SK-N-DZ (cell line): ENCODE measurements at places on chromosomes 13 and 19.
A peak's percentile ranks its signal among the peaks of the same experiment; 100 is the strongest.

DNA sequence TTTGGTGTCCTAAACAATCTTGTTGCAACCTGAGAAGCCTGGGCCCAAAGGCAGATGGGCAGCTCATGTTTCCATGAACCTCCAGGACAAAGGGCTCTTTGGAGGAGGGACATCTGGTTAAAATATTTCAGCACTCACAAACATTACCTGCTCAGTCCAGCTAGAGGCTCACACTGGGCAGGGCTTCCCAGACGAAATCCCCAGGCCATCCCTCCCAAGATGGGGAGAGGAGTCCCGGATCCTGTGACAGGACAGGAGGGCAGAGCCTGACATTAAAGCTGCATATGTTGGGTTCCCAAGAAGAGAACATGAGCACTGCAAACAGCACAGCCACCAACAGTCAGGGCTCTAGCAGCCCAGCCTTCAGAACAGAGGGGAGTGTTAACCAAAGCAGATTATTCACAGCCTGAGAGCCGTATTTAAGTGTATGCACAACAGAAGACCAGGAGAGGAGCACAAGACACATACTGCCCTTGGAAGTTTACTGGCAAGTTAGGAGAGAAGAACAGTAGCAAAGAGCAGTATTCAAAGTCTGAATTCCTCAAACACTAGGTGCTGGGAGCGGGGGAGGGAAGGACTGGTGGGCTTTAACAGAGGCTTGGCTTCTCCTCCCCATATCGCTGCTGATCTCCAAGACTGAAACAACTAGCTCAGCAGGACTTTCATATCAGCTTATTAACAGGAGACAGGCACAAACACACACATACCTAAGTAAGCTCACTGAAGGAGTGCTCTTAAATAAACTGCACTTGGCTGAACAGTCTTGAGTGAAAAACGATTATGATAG lies 12.3 kb downstream of the ATP7B start:
- DNase-seq, result peak; percentile 25

GRCh38 chr13:27293873-27294515 lies 23.4 kb downstream of the RASL11A start:
- DNase-seq, result no peak

DNA sequence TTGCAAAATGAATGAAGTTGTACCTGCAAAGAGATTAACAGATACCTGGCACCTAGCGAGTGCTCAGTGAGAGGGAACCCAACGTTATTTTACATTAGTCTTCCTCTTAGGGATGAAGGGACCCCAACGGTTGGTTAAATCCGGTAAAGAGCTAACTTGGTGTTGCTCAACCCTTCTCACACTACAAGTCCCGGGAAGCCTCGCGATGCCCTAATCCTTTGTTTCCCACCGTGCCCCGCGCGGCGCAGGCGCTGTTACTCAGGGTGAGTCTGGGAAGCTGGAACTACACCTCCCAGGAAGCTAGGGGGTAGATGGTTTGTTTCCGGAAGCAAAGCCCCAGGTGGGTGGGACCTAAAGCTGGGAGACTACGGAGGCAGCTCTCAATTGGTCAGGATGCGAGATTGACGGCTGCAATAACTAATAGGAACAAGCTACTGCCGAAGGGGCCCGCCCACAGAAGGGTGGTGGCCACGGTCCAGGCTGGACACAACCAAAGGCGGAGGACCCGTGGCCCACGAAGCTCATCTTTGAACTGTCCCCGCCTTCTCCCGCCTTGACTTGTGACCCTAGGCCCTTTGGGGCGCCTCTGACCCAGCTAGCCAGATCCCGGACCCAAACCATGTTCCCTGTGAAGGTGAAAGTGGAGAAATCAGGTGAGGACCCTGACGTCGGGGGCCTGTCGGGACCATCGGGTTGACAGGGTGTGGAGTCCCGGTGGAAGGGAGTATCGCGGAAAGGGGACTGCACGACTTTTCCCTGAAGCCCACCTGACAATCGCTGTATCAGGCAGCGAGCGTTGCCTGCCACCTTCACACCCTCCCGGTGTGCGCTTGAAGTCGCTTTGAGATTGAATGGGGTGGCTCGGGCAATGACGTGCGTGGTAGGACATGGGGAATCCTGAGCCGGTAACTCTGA lies at the start of gene LIN37:
Gene LIN37, plus strand, starts transcription at position 471 of the 915 bp plus-strand sequence. Its CDS starts 149 bp downstream, at position 620.
- DNase-seq, result peak; percentile 98

- no peak for DNase-seq
These were observed 396.9 kb upstream of the SLITRK1 start for GRCh38 chr13:84279166-84279565.

GRCh38 chr13:35514061-35514477 lies 37.6 kb upstream of the MAB21L1 start:
- no peak for DNase-seq

DNA sequence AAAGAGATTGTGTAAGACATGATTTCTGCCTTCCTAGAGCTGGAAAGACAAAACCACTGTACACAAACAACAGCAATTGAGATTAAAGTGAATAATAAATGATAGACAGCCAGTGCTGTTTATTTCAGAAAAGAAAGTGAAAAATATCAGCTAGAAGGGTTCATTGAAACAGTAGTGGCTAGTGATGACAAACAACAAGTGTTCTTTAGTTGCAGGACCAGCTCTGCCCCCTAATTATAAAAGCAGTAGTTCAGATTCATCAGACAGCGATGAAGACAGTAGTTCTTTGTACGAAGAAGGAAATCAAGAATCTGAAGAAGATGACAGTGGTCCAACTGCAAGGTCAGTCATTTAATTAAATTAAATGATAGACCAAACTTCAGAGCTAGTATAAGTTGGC lies 14.8 kb downstream of the GPALPP1 start:
- no peak for DNase-seq

DNA sequence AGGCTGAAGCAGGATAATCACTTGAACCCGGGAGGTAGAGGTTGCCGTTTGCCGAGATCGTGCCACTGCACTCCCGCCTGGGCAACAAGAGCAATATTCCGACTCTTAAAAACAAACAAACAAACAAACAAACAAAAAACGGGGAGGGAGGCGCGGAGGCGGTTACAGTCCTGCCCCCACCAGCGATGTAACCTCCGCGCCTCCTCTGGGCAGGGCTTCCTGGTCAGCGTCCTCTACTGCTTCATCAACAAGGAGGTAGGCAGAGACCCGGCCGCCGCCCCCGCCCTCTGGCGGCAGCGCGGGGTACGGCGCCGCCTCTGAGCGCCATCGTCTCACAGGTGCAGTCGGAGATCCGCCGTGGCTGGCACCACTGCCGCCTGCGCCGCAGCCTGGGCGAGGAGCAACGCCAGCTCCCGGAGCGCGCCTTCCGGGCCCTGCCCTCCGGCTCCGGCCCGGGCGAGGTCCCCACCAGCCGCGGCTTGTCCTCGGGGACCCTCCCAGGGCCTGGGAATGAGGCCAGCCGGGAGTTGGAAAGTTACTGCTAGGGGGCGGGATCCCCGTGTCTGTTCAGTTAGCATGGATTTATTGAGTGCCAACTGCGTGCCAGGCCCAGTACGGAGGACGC lies 10.2 kb downstream of the SNRPD2 start:
- peak; percentile 72 for DNase-seq

DNA sequence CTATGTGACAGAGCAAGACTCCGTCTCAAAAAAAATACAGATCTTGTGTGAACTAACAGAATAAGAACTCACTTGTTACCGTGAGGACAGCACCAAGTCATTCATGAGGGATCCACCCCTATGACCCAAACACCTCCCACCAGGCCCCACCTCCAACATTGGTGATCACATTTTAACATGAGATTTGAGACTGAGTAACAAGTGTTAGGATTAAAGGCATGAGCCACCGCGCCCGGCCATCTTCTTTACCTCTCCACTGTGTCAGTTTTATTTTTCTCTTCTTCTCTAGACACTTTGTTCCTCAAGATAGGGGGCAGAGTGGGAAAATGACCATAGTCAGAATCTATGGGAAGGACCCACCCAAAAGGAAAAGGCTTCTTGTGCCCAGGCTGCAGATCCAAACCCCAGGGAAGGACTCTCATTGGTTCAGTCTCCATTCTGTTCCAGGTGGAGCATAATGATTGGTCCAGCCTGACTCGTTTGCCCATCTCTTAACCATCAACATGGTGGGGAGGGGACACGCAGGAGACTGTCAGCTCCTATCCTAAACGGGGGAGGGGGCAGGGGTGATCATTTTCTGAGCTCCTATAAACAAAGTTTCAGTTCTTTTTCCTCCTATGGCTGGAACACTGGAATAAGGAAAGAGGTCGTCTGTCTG lies 1.3 kb upstream of the CALM3 start:
- DNase-seq, result no peak

- DNase-seq, result no peak
These were observed 3.1 kb downstream of the SPC24 start for GRCh38 chr19:11152318-11153062.

GRCh38 chr13:29564373-29564772 lies 31.1 kb downstream of the SLC7A1 start:
- DNase-seq, result peak; percentile 17

DNA sequence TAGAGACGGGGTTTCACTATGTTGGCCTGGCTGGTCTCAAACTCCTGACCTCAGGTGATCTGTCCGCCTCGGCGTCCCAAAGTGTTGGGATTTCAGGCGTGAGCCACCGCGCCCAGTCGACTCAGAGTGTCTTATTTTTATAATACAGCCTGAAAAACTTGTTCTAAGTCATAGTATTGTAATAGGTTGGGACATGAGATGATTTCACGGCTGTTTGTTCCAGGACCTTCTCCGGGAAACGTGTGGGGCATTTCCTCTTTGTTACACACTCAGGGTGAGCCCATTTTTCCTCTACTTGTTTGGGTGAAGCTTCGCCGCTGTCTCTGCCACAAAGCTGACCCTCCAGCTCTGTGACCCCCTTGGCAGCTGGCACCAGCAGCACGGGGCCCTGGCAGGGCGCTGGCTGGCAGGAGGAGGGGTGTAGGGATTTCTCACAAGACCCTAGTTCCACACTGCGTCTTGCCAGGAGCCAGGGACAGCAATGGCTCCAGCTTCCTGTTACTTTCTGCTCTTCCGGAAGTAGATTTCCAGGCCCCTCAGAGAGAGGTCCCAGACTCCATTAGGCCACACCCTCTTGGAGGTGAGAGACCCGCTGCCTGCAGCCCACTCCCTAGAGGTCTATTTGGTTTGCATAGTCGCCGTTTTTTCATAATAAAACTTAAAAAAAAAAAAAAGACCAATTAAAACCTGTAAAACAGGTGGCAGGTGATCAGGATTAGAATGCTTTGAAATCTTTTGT lies 15.6 kb downstream of the FGF21 start:
- DNase-seq, result no peak

DNA sequence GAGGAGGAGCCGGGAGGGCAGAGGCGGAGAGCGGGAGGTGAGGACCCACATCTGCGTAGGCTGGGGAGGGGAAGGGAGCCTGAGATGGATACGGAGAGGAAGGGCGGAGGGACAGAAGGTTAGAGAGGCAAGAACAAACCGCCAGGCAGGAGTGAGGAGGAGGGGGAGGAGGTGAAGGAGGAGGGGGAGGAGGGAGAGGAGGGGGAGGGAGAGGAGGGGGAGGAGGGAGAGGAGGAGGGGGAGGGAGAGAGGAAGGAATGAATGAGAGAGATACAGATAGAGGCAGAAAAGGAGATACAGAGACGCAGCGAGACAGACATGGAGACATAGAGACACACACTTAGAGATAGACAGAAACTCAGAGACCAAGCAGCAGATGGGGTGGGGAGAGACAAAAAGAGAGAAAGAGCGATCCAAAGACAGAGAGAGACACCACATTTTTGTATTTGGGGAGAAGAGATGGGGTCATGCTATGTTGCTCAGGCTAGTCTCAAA lies 782 bp upstream of the CA11 start:
- no peak for DNase-seq
